ENCODE measurements at places on chromosomes 16 and 17.

DNA sequence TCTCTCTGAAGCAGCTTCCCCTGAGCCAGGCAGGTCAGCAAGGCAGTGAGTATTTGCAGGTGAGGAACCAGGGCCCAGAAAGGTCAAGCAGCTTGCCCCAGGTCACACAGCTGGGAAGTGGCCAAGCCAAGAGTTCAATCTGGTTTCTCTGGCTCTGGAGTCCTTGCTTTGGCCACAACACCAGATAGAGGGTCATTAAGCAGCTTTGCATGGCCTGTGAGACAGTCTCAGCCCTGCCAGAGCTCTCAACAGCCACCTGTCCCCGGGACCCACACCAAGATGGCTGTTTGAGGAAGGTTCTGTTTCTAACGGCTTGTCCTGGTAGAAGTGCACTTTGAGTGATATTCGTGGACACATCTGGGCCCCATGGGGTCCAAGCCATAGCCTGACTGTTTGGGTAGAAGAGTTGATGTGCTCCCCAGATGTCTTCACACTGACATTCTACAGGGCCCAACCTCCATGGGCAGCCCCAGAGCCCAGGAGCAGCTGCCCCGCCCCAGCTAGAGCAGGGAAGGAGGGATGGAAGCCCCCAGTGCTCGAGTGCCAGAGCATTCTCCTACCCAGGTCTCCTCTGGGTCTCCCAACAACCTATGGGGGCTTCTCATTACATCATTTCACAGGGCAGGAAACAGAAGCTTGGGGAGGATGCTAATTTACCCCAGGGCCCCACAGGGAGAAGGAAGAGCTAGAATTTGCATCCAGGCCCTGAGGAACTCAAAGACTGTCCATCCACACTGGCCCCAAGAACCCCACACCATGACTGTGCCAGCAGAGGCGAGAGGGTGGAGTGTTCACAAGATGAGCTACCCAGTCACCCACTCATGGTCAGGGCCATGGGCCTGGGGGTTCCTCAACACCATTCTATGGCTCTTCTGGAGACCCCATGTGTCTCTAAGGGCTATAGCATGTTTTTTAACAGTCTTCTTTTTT lies 107.3 kb upstream of the CDH5 start:
- DNase-seq, result no peak

DNA sequence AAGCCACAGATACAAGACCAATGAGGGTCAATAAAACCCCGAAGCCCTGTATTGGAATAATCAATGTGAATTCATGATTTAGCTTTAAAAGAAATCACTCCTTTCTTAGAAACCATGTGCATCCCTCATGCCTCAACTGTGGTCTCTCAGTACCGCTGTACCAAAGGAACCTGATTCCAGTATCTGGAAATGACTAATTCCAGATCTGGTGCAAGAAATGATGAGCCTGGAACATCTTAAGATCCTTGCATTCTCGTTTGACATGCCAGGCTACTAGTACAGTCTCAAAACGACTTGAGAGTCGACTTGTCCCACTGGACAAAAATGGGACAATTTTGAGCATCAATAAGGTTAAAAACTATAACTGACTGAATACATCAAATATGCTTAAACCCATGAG lies 21.2 kb downstream of the USP31 start:
- DNase-seq, result no peak

GRCh38 chr17:65509032-65509431 lies 52.4 kb downstream of the AXIN2 start:
- no peak for DNase-seq

DNA sequence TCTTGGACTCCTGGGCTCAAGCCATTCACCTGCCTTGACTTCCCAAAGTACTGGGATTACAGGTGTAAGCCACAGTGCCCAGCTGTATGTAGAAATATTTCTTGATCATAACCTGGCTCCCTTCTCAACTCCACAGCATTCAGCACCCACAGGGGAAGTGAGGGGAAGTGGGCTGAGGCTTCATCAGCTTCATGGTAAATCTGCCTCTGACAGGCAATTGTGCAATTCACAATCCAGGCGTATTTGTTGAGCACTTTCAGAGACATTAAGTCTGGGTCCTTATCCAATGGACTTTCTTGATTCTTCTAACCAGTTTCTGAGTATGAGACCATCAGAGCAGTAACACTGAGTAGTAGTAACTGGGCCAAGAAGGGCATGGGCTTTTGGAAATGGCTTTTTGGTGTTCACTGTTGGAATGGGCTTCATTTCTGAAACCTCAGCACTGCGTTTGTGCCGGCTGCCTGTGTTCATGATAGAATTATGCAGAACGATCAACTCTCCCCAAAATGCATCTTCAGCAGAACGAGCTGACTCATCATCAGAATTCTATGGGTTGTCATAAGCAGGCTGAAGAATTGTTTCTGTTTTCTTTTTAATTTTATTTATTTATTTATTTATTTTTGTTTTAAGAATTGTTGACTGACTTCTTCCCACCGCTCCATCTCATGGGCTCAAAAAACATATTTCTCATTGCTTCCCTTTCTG lies 28.9 kb downstream of the FAM20A start:
- no peak for DNase-seq

DNA sequence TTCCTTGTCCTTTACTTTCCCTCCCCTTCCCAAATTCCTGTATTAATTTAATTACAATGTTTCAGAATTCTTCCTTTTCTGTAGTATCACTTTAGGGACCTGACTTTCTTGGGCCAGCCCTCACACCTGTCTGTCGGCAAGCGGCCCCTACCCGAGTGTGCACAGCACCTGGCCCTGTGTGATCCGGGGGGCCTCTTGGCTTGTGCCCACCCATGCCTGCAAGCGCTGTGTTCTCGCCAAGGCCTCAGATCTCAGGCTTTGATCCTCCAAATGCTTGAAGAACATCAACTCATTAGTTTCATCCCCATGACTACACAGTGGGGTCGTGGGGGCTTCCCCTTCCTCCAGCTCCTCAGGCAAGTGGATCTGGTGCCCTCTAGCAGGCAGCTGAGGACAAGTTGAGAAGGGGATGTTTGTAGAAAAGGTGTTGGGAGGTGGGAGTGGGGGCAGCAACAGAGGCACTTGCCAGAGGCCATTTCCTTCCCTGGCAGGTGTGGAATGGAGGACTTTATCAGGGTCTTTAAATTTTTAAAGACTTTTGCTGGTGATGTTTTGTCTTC lies 15.7 kb upstream of the CDH3 start:
- DNase-seq, result no peak

Measured in HS-5 (cell line).